Activated naive CD4-positive, alpha-beta T cell treated with Interleukin-2 at 50 U/mL for 16 hours (primary cell): ENCODE measurements at places on chromosomes 2 and 18.

DNA sequence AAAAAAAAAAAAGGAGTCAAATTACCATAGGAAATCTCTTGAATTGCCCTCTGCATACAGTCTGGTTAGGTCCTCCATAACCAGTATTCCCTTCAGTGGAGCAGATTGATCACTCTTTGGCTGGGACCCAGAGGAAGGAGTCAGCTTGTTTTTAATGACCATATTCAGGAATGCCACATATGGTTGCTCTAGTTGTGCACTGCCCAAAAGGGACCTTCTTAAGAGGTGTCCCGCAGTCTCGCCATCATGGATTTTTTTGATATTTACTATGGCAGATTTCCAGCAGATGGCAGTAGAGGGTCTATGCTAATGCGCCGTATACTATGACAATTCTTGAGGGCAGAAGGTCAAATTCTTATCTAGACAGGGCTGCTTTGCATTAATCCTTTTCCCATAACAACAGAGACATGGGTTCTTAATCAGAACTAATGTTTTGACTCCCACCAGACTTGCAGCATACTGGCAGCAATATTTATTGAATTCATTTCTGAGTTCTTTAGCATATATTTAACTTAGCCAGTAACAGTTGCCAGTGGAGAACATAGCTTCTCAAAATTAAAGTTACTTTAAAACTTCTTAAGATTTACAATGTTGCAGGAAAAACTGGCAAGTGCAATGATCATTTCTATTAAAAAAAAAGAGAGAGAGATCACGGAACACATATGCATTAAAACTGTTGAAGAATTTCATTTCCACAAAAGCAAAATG is 31.8 kb upstream of the INPP4A start:
- DNase-seq = peak; percentile 44

DNA sequence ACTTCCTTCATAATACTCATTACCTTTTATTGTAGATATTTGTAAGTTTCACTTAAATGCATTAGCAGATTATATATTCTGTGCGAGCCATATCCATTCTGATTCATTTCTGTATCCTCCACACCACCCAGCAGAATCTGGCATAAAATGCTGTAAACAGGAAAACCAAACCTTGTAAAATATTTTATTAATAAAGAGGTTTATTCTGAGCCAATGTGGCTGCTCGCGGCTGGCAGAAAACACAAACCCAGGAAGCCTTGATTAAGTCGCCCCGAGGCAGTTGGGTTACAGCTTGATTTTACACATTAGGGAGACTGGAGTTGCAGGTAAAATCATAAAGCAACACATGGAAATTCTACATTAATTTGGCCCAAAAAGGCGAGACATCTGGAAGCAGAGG is 40.5 kb downstream of the GNAL start:
- no peak for DNase-seq

- DNase-seq = no peak
These were observed 550.3 kb upstream of the TNP1 start for GRCh38 chr2:217409949-217410680.

GRCh38 chr2:48249631-48250473 is 280.1 kb upstream of the STON1 start:
- DNase-seq = no peak

GRCh38 chr18:22069916-22070315 is 99.5 kb upstream of the GATA6 start:
- DNase-seq = no peak

DNA sequence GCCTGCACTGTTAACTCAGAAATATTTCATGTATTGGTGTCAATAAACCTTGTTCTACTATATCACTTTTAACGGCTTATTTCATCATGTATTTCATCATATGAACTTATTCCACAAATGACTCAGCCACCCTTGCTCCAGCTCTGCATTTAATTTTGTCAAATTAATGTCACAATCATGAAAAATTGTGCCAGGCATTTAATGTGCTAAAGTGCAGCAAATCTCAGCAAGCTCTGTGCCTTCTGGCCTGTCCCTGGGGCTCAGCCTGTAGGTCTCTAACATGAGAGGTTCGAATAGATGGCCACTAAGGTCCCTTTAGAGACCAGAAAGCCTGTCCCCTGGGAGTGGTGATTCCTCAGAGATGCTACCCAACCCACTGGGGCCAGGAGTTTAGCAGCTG is 28.6 kb downstream of the BOD1L2 start:
- no peak for DNase-seq

- DNase-seq = no peak
These were observed 99.9 kb downstream of the SPATS2L start for GRCh38 chr2:200406379-200406778.

DNA sequence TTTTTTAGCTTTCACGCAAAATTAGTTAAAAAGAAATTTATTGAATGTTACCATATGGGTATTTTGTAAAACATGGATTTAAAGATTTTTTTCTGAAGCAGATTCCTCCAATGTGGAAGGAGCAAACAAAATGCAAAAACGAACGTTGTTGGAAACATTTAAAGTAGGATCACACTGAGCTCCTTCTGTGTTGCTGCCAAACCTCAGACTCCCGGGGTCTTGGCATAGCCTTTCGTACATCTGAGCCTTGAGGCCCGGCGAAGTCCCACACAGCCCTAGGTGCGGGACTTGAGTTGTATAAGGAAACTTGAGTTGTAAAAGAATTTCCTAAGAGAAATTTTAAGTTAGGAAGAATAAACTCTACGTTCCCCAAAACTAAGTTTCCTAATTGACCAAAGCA is 52.0 kb upstream of the CD226 start:
- DNase-seq = no peak

DNA sequence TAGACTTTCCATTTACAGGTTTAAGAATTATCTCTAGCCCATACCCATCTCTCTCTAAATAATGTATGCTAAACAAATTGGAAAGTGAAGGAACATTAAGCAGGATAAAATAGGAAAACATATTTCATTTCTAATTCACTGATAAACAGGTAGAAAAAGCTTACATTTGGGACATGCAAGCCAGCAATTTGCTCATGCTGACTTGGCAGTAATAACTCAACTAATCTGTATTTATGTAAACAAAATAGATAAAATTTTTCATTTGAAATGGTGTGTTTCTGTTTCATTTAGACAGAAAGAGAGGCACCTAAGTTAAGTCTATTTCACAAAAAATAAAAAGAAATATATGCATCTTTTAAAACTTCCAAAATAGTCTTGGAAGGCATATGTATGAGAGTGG is 877.3 kb upstream of the LRRTM1 start:
- no peak for DNase-seq

DNA sequence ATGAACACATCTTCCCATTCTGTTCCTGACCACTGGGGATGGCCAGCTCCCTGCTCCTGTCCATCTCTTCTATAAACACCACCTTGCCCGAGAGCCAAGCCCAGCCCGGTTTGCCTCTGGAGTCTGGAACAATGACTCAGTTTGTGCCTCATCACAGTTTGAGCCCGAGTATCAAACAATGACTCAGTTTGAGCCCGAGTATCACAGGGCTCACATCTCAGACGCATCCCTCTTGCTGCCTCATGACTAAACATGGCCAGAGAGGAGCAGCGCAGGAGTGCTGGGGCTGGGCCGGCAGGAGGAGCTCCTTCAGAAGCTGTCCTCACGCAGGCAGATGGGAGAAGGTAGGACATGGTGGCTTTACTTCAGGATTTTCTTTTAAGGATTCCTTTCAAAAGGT is 68.7 kb downstream of the PXDN start:
- no peak for DNase-seq

- DNase-seq = no peak
These were observed 181.2 kb downstream of the ATAD2B start for GRCh38 chr2:23745726-23746105.

DNA sequence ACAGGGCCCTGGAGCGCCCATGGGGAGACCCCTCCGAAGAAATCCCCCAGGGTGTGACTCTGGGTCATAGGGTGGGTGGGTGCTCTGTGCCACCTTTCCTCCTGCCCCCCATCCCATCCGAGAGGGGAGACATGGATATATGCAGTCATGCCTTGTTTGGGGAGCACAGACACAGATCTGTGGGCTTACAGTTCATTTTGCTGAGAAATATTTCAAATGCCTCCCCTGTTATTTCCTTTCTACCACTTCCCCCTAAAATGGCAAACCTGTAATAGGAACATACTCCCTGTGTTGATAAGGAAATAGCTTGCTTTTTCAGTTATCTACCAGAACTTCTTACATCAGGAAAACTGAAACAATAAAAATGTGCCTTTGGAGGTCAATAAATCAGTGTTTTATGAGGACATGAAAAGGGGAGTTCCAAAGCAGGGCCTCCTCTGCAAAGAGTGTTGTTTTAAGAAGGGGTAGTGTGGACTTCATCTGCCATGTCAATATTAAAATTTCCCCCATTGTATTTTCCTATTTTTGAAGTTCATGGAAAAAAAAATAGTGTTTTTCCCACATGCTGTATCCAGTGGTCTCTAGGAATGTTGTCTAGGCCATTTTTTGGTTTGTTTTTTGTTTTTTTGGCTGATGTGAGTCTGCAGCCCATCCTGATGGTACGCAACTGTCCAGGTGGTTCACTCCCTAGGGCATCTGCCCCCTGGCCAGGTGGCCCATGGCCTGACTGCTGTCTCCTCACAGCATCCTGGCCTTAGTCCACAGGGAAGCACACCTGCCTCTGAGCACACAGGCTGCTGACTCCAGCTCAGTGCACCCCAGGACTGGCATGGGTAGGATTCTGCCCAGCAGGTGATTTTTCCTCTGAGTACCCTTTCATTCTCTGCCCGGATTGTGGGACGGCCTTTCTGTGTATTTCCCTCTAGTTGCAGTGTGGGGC is 3.7 kb downstream of the TNFRSF11A start:
- no peak for DNase-seq

GRCh38 chr2:85257359-85257969 is 70.3 kb downstream of the TGOLN2 start:
- no peak for DNase-seq

DNA sequence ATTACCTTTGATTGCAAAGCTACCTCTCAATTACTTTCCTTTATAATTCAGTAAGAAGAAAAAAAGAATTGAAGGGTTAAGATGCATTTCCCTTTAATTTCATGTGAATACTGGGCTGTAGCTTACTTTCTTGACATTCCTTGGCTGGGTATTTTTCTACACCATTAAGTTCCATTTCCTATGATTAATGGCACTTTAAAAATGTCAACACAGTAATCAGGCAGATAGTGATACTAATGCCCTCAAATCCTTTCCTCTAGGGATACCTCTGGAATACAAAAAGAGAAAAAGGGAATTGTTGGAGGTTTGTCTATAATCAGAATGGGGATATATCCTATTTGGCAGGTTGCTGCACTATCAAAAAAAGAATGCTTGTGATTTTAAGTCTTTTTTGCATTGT is 216.9 kb downstream of the SRBD1 start:
- no peak for DNase-seq

- no peak for DNase-seq
These were observed 28.3 kb downstream of the GLI2 start for GRCh38 chr2:120763931-120764330.

GRCh38 chr18:74819433-74820059 is 221.9 kb downstream of the ZNF407 start:
- DNase-seq = no peak
